ENCODE measurements at places on chromosomes 6 and 20.

DNA sequence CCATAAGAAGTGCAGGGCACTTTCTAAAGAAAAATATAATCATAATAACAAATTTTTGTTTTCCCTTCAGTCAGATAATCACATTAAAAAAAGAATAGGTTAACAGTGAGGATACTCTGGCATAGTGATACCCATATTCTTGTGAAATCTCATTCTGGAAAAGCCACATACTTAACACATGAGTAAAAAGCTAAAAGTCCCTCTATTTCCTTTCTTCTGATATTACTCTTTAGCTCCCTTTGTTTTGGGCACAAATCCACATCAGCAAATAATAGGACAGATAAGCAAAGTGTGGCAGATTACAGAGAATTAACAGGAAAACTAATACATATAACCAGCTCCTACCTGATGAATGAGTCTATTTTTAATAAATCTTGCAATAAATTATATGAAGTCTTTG lies 15.8 kb downstream of the SHPRH start:
- H3K27ac ChIP-seq, result no peak overlapping the region
- H3K27me3 ChIP-seq, result no peaks in the 10 kb centered on the region
- H3K4me3 ChIP-seq, result no peak overlapping the region
- H3K36me3 ChIP-seq, result no peaks in the 10 kb centered on the region
- no peak for DNase-seq

GRCh38 chr6:109051301-109052017 lies 43.2 kb downstream of the SESN1 start:
- H3K27ac ChIP-seq, result no peak overlapping the region
- no peak overlapping the region for H3K4me3 ChIP-seq
- H3K27me3 ChIP-seq, result no peaks in the 10 kb centered on the region
- no peak for DNase-seq
- no peaks in the 10 kb centered on the region for H3K36me3 ChIP-seq
- H3K4me1 ChIP-seq, result no peaks in the 10 kb centered on the region

DNA sequence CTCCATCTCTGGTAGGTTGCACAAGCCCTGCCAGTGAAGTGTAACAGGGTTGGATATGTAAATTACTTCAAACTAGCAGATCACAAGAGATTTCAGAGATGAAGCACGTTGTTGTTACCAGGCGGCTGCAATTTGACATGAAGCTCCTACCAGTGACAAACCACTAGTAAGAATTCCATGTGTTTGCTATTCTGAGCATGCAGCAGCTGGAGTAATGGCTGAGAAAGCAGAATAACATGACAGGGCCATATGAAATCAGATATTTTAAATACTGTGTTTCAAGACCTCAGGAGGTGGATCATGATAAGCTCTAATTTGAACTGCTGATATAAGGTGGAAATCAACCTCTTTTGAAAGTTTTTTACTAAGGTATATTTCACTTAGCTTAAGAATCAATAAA lies 11.4 kb downstream of the RIN2 start:
- H3K4me1 ChIP-seq, result no peaks in the 10 kb centered on the region
- H3K36me3 ChIP-seq, result no peaks in the 10 kb centered on the region

- no peaks in the 10 kb centered on the region for H3K27me3 ChIP-seq
- DNase-seq, result no peak
- no peaks in the 10 kb centered on the region for H3K36me3 ChIP-seq
- H3K4me3 ChIP-seq, result no peak overlapping the region
- H3K27ac ChIP-seq, result no peak overlapping the region
These were observed 12.3 kb upstream of the DEFB112 start for GRCh38 chr6:50062051-50062450.

DNA sequence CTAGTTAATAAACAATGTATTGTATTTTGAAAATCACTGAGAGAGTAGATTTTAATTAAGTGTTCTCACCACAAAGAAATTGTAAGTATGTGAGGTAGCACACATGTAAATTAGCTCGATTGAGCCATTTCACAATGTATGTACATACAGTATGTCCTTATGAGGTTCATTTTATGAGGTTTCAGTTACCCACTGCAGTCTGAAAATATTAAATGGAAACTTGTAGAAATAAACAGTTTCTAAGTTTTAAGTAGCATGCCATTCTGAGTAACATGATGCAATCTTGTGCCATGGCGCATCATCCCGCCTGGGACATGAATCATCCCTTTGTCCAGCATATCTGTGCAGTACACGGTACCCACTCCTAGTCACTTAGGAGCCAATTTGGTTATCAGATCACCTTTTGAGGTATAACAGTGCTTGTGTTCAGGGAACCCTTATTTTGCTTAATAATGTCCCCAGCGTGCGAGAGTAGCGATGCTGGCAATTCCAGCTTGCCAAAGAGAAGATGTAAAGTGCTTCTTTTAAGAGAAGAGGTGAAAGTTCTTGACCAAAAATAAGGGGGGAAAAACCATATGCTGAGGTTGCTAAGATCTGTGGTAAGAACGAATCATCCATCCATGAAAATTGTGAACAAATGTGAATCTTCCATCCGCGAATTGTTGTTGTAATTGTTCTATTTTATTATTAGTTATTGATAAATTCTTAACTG lies 64.7 kb downstream of the KCNS1 start:
- H3K4me3 ChIP-seq, result no peak overlapping the region
- H3K36me3 ChIP-seq, result no peaks in the 10 kb centered on the region
- no peaks in the 10 kb centered on the region for H3K27me3 ChIP-seq
- no peak overlapping the region for H3K27ac ChIP-seq
- DNase-seq, result no peak

GRCh38 chr6:93684339-93684738 lies 265.0 kb upstream of the EPHA7 start:
- no peaks in the 10 kb centered on the region for H3K27me3 ChIP-seq
- H3K36me3 ChIP-seq, result no peaks in the 10 kb centered on the region
- DNase-seq, result peak; percentile 26

- H3K27me3 ChIP-seq, result no peaks in the 10 kb centered on the region
- DNase-seq, result no peak
- H3K36me3 ChIP-seq, result no peaks in the 10 kb centered on the region
- H3K4me3 ChIP-seq, result no peak overlapping the region
- H3K27ac ChIP-seq, result peak overlapping the region; percentile 14
These were observed 21.3 kb downstream of the STAU1 start for GRCh38 chr20:49166534-49167449.

DNA sequence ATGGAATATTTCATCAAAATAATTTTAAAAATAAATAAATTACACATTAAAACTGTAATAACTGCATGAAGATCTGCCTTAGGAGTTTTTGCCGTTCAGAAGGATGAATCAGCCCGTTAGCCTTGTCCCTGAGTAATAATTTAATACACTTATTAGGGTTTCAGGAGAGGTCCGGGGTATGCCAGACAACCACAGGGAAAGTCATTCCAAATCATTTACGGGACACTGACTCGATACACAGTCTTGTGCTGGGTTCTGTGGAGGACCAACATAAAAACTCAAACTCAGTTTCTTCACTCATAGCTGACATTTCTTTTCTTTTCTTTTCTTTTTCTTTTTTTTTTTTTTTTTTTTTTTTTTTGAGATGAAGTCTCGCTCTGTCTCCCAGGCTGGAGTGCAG lies 735 bp upstream of the LY6G6F start:
- DNase-seq, result no peak
- peaks cover 21% of the 10 kb centered on the region for H3K4me1 ChIP-seq
- H3K36me3 ChIP-seq, result no peaks in the 10 kb centered on the region
- H3K4me3 ChIP-seq, result no peak overlapping the region
- H3K27me3 ChIP-seq, result no peaks in the 10 kb centered on the region
- H3K27ac ChIP-seq, result no peak overlapping the region

GRCh38 chr6:68632734-68633133 lies 2.3 kb upstream of the ADGRB3 start:
- H3K4me3 ChIP-seq, result no peak overlapping the region
- no peak overlapping the region for H3K27ac ChIP-seq
- H3K4me1 ChIP-seq, result peaks cover 18% of the 10 kb centered on the region
- H3K27me3 ChIP-seq, result peaks cover 52% of the 10 kb centered on the region
- no peaks in the 10 kb centered on the region for H3K36me3 ChIP-seq

DNA sequence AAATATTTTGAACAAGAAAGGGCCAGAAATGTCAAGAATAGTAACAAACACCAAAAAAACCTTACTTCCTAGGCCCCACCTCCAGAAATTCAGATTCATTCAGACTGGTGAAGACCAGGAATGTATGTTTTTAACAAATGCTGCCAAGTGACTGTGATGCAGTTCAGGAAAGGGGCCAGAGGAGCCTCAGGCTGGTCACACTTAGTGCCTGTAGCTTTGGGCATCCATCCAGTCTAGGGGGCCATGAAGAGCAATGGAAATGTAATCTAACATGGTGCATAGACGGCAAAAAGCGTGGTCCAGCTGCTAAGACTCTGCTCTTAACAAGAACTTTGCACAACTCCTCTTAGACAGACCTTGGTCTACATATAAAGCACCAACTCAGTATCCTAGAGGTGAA lies 7.1 kb downstream of the GJA1 start:
- H3K4me3 ChIP-seq, result no peak overlapping the region
- H3K27ac ChIP-seq, result no peak overlapping the region
- no peaks in the 10 kb centered on the region for H3K4me1 ChIP-seq
- no peak for DNase-seq
- no peaks in the 10 kb centered on the region for H3K36me3 ChIP-seq

GRCh38 chr20:32972181-32973076 lies 31.8 kb downstream of the SUN5 start:
- H3K36me3 ChIP-seq, result no peaks in the 10 kb centered on the region
- no peaks in the 10 kb centered on the region for H3K27me3 ChIP-seq
- H3K27ac ChIP-seq, result peak overlapping the region; percentile 57
- H3K4me1 ChIP-seq, result no peaks in the 10 kb centered on the region
- DNase-seq, result peak; percentile 51
- no peak overlapping the region for H3K4me3 ChIP-seq

DNA sequence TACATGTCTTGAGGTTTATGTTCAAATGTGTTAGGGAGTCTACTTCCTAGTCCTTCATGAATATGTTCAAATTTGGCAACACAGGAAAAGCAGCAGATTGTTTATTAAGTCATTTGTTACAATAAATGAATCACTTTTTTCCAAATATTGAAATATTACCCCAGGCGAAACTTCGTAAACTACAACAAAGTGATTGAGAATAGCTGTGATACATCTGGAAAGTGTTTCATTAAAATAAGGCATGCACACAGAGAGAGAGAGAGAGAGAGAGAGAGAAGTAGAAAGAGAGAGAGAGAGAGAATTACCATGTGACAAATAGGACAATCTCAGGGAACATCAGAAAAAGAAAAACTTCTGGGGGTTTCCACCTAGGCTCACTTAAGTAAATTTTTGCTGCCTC lies 363.1 kb upstream of the PTCHD4 start:
- no peaks in the 10 kb centered on the region for H3K36me3 ChIP-seq
- no peak overlapping the region for H3K27ac ChIP-seq
- no peaks in the 10 kb centered on the region for H3K4me1 ChIP-seq
- no peak overlapping the region for H3K4me3 ChIP-seq

- H3K4me3 ChIP-seq, result no peak overlapping the region
- H3K4me1 ChIP-seq, result peaks cover 4% of the 10 kb centered on the region
- peaks cover 5% of the 10 kb centered on the region for H3K27me3 ChIP-seq
- H3K27ac ChIP-seq, result no peak overlapping the region
These were observed 4.3 kb downstream of the CALHM4 start for GRCh38 chr6:116557893-116558292.

DNA sequence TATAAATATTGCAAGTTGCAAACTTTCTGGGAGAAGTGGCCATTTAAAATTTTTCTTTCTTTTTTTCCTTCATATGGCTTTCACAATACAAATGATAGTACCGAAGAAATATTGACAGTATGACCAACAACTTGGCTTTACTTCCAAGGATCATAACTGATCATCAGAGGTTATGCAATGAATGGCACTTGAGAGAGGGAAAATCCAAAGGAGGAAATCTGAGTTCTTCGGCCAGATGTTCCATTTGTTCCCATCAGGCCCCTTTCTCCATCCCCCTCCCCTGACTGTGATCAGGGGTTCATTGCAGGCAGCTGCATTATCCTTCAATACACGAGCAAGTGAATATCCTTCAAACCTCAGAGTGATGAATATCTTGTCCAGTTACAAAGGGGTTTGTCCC lies 130.0 kb upstream of the UST start:
- H3K27me3 ChIP-seq, result no peaks in the 10 kb centered on the region
- H3K4me1 ChIP-seq, result peaks cover 4% of the 10 kb centered on the region
- no peak for DNase-seq
- no peak overlapping the region for H3K4me3 ChIP-seq
- no peak overlapping the region for H3K27ac ChIP-seq

- peak overlapping the region; percentile 98 for H3K27ac ChIP-seq
- peak; percentile 79 for DNase-seq
- no peaks in the 10 kb centered on the region for H3K27me3 ChIP-seq
- H3K36me3 ChIP-seq, result no peaks in the 10 kb centered on the region
- peak overlapping the region; percentile 91 for H3K4me3 ChIP-seq
- H3K4me1 ChIP-seq, result peaks cover 38% of the 10 kb centered on the region
These were observed 826 bp upstream of the PYGB start for GRCh38 chr20:25247000-25247517.

DNA sequence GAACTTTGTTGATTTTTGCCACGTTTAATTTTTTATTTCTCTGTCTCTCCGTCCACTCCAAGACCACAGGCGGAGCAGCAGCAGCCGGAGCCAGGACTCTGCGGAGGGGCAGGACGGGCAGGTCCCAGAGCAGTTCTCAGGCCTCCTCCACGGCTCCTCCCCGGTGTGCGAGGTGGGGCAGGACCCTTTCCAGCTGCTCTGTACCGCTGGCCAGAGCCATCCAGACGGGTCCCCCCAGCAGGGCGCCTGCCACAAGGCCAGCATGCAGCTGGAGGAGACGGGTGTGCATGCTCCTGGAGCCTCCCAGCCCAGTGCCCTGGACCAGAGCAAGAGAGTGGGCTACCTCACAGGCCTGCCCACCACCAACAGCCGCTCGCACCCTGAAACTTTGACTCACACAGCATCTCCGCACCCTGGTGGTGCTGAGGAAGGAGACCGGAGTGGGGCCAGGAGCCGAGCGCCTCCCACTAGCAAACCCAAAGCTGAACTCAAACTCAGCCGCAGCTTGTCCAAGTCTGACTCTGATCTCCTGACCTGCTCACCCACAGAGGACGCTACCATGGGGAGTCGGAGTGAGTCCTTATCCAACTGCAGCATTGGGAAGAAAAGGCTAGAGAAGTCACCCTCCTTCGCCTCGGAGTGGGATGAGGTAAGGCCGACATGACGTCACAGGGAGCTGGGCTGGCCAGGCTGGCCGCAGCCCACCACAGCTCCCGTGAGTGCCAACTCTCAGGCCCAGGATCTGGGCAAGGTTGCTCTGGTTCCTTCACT lies 123.5 kb downstream of the TCP11 start:
- H3K36me3 ChIP-seq, result no peaks in the 10 kb centered on the region
- no peaks in the 10 kb centered on the region for H3K27me3 ChIP-seq
- DNase-seq, result peak; percentile 24
- peak overlapping the region; percentile 24 for H3K4me3 ChIP-seq
- peaks cover 21% of the 10 kb centered on the region for H3K4me1 ChIP-seq

- H3K27me3 ChIP-seq, result no peaks in the 10 kb centered on the region
- no peak overlapping the region for H3K27ac ChIP-seq
- H3K4me3 ChIP-seq, result no peak overlapping the region
- no peak for DNase-seq
- no peaks in the 10 kb centered on the region for H3K4me1 ChIP-seq
- H3K36me3 ChIP-seq, result no peaks in the 10 kb centered on the region
These were observed 481.6 kb downstream of the BTBD3 start for GRCh38 chr20:12399110-12399836.

Data from transverse colon (tissue), 4 donors.